ENCODE measurements at places on chromosomes 4 and X.

DNA sequence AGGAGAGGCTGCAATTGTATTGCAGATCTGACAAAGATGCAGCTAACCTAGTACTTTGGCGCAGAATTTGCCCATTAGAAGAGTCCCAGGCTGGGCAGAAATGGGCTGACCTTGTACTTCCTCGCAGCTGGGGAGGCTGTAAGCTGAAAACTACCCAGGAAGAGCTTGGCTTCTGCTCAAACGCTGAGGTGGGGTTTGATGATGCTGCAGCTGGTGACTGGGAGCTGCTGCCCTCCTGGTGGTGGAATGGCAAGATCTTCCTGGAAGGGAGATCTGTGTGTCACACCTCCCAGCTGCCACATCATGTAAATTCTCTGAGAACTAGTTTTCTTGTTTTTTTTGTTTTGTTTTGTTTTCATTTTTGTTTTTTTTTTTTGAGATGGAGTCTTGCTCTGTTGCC lies 17.4 kb downstream of the CCNG2 start:
- DNase-seq, result no peak

DNA sequence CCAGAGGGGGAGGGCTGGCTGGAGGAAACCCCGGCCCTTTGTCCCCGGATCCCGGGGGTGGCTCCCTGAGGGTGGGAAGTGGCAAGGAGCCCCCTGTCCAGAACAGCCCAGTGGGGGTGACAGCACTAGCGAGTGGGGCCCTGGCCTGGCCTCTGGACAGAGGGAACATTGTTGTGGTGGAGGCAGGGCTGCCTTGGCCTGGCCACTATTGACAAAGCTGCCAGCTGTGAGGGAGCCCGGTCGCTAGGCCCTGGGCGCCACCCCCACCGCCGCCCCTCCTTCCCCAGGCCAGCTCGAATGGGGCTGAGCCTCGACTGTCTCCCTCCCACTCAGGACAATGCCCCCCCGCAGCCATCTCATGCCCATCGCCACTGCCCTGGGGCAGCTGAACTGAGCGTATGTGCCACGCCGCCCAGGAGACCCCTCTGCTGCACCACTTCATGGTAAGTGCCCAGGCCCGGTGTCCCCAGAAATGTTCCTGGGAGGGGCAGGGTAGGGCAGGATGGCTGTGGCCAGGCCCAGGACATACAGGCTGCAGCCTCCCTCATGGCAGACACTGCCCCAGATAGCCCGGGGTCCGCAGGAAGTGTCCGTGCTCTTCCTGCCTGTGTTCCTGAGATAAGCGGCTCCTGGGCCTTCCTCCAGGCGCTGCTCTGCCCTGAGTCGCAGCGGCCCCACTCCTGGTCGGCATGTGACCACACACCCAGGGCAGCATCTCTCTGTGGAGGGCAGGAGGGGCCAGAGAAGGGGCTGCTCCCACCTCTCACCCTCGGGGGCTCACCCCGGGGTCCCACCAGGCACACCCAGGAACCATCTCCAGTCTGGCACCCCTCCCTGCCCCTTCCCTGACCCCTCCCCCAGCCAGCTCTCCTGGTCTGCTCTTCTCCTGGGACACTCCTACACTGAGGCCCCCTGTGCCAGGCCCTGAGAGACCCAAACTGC lies 1.4 kb downstream of the PLXNB3 start:
- DNase-seq, result no peak

DNA sequence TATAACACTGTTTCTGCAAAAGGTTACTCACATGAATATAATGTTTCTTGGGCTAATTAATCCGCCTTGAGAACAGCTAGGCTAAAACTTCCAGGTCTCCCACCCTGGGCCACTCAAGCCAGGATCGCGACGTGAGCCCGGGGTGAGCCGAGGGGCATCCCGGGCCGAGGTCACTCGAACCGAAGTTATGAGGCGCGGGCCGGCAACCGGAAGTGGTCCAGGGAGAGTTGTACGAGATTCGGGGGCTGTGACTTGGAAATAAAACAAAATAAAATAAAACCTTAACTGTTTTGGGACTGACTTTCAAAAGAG lies 317 bp downstream of the CMC4 start:
- no peak for DNase-seq

DNA sequence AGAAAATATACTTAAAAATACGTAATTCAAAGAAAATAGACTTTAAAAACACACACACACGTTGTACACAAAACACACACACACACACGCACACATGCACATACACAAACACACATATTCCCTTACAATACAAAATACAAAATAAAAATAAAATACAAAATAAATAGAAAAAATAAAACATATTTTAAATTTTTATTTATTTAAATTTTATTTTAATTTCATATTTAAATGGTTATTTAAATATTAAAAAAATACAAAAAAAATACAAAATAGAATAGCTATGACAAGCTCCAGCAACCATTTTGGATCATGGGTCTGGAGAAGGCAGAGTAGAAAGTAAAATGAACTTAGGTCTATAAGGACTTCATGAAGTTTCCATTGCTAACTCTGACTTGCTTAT lies 34.2 kb upstream of the PDGFC start:
- no peak for DNase-seq

GRCh38 chr4:70688795-70689231 lies 481 bp downstream of the UTP3 start:
- no peak for DNase-seq

GRCh38 chrX:52819788-52820187 lies 8.7 kb downstream of the XAGE5 start:
- DNase-seq, result no peak

GRCh38 chrX:107857837-107858236 lies 32.2 kb downstream of the MID2 start:
- no peak for DNase-seq

- DNase-seq, result no peak
These were observed 297.8 kb downstream of the RAPGEF2 start for GRCh38 chr4:159400558-159401225.

- DNase-seq, result no peak
These were observed 4.5 kb downstream of the XK start for GRCh38 chrX:37690119-37690518.

DNA sequence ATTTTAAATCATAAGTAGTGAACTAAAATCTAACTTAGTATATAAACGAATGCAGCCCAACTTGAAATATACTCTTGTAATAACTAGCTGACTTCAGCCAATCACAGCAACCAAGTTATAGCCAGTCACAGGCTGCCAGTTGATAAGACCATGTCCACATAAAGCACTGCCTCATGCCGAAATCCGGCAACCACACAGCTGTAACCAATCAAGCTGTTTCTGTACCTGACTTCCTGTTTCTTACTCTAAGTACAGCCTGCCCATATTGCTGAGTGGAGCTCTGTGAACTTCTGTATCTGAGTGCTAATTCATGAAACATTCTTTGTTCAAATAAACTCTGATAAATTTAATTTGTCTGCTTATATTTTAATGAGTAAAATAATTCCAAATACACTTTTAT lies 805.3 kb upstream of the EPHA5 start:
- DNase-seq, result no peak

DNA sequence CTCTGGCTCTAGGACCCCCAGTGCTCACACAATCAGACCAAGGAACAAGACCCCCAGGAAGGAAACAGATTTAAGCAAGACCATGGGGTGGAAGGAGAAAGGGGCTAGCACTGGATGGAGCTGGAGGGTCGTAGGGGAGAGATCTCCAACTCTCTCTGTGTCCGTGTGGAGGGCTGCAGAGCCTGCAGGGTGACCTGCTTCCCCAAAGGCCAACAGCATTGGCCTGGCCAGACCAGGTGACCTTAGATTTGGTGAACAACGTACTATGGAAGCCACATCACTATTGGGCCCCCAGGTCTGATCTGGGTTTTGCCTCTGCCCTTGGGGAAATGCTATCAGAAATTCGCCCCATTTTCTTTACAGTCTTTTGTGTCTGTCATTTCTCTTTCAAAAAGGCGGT lies 26.0 kb downstream of the NLGN3 start:
- DNase-seq, result no peak

GRCh38 chr4:38831653-38832052 lies 25.0 kb downstream of the TLR6 start:
- DNase-seq, result no peak

GRCh38 chr4:183636503-183636902 lies 22.5 kb downstream of the RWDD4 start:
- no peak for DNase-seq

All from stimulated activated CD8-positive, alpha-beta memory T cell treated with anti-CD3 and anti-CD28 coated beads, Interleukin-7, amount 100 ng/mL, for 1 hour (primary cell).